Astrocyte (in vitro differentiated cells and primary cell): ENCODE measurements at places on chromosomes 5 and 9.

DNA sequence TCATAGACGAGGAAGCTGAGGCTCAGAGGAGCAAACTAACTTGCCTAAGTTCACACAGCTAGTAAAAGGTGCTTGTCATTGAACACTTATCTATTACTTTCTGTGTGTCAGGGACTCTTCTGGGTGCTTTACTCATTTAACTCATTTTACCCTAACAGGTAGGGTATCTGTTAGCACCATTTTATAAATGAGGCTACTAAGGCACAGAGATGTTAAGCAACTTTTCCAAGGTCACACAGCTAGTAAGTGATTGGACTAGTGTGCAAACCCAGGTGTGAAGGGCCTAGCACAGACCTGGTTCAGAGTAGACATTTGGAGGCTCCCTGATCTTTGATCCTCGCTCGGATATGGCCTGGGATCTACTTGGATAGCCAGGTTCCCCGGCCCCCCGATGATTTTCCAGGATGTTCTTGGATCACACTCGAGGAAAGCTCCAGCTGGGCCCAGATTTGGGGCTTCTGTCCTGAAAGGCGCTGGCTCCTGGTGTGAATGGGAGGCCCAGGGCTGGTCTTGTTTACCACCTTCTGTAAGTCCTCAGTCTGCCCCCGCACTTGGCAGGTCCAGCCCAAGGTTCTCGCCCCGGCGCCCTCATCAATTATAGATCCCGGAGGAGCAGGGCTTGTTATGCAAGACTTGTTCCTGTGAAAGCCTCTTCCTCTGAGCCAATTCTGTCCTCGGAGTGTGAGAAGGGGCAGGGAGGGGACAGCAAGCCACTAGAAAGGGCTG, 37.5 kb downstream of the GSN start:
- no peak for DNase-seq

DNA sequence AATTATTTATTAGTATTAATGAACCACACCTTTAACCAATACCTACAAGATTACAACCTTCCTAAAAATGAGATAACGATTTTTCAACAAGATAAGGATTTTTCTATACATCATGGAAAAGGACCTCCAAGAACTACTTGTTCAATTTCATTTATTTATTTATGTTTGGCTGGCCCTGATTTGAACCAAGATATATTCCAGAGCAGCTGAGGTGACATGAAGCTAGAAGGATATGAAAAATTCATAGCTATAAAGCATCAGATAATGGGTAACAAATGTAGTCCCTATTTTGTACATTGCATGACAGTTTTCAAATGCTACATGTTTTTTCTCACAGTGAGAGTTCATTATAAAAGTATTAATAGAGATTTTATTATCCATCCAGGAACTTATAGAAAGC, 798.5 kb upstream of the ARRDC3 start:
- DNase-seq = no peak

GRCh38 chr5:6498968-6499367, 50.3 kb downstream of the UBE2QL1 start:
- DNase-seq = no peak

DNA sequence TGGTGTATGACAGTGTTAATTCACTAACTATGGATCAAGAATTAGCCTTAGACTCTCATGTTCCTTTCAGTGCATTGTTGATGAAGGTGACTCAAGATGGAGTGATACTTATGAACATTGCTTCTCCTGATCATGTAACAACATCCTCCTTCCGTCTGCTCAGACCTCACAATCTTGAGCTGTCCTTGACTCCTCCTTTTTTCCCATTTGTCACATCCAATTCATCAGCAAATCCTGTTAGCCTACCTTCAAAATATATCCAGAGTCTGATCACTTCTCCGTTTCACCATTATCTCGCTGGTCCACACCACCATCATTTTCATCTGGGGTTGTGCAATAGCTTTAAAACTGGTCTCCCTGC, 9.2 kb upstream of the SEMA6A start:
- no peak for DNase-seq

DNA sequence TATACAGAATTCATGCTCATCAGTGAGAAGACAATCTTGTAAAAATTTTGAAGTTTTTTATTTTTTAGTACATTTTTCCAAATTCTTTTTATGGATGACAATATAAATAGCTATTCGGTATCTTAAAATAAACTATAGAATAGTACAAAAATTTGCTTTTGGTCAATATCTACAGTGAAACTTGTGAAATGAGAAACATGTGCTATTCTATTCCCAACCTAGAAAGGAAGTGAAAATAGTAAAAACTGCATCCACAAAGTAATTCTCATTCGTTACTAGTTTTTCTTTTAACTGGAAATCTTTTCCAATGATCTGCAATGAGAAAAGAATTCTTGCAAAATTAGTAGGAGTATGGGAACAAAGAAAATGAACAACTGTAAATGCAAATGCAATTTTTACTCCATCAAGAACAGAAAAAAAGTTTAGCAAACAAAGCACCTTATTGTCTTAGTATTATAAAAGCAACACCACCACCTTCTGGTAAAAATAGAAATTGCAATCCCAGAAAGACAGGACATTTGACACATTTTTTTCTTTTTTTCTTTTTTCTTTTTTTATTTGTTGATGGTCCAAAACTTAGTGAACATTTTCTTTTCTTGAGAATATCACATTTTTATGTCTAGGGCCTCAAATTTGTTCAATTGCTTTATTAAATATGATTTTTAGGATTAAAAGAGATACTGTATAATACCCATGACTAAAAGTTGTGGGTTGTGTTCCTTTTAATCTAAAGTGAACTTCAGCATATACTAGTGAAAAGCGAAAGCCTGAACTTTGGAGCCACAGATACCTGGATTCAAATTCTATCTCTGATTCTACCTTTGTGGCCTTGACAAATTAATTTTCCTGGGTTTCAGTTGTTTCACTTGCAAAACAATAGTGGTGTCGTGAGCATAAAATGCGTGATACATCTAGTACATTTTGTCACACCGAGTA, 72.3 kb downstream of the SLCO4C1 start:
- DNase-seq = peak; percentile 7

DNA sequence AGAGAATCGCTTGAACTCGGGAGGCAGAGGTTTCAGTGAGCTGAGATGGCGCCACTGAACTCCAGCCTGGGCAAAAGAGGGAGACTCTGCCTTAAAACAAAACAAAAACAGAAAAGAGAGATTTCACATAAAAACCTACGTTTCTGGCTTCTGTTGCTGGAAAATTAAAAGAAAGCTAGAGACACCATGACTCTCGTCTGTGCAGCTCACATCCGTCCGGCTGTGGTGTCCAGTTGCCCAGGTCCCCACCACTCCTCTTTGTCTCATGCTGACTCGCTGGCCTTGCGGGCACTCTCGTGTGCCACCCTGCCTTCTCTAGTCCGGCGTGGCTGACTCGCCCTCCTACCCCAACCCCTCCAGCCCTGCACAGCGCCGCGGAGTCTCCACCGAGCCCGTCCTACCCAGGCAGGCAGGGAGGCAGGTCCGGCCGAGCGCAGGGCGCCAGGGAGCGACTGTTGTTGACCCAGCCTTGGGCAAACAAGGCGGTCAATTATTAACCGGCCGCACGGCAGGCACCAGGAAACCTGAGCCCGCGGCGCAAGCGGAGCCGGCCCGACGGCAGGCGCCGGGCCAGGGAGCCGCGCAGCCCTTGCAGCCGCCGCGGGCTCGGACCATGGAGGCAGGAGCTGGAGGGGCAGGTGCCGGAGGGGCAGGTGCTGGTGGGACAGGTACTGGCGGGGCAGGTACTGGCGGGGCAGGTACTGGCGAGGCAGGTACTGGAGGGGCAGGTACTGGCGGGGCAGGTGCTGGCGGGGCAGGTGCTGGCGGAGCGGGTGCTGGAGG, at the start of gene PRRT1B:
Gene PRRT1B (plus strand): TSS at position 521 of the 783 bp plus-strand sequence. CDS start 93 bp downstream, at position 614.
- no peak for DNase-seq

DNA sequence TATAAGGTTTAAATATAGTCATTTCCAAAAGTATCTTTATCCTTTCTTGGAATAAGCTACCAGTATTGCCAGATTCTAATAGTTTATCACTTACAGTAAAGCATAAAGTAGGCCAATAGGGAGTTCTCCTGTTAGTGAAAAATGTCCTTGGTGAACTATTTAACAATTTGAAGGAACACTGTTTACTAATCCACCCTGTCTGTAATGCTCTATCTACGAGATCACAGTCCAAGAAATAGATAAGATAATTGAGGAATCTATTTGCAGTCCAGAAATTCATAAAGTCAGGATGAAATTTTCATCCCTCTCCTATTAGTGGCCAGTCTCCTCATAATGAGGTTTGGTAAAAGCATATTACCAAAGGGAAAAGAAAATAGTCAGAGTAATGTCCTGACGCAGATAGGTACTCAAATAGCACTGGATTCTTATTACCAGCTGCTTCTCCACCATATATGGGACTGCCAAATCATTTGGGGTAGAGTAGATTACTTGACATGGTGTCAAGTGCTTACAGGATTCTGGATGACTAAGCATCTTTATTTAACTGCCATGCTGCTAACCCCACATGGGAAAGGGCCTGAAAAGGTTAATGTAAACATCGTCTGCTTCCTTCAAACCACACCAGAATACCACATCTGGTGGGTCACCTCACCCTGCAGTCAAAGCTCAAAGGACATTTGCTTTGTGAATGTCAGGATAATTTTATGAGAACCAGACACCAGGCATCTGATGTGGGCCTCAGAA, 808.1 kb downstream of the EFNA5 start:
- DNase-seq = peak; percentile 92

DNA sequence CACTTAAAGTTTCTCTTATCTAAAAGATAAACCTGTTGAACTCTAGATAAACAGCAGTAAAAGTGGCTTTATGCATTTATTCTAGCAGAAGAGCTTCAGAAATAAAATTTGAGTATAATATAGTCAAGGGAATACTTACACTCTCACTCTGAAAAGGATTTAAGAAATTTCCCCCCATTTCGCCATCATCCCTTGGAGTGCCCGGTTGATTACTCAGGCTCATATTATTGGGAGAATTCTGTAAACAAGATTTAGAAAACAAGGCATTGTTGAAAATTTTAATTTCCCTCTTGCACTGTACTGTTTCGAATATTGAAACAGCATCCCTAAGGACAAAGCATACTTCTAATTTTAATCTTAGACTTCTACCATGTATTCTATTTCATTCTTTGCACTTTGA, 34.5 kb upstream of the ACOT12 start:
- no peak for DNase-seq

- DNase-seq = peak; percentile 57
Observed at GRCh38 chr5:169183576-169183975, 117.4 kb downstream of the SLIT3 start.

DNA sequence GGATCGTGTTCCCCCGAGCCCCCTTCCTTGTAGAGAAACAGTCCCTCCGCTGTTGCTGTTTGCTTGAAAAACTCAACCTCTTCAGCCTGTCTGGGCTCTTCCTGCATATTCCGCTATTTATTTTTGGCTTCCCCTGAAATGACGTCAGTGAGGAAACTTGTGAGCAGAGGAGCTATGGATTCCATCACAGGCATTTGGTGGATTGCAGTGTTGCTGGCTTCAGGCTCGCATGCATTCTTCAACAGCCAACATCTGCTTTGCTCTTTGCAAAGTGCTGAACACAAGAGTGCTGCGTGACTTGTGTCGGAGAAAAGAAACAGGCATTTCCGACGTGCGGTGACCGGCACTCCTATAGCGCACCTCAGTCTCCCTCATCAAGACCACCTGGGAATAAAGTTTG, 232.7 kb downstream of the RFK start:
- peak; percentile 82 for DNase-seq

GRCh38 chr5:180034564-180034963, 37.0 kb downstream of the RNF130 start:
- DNase-seq = peak; percentile 57

DNA sequence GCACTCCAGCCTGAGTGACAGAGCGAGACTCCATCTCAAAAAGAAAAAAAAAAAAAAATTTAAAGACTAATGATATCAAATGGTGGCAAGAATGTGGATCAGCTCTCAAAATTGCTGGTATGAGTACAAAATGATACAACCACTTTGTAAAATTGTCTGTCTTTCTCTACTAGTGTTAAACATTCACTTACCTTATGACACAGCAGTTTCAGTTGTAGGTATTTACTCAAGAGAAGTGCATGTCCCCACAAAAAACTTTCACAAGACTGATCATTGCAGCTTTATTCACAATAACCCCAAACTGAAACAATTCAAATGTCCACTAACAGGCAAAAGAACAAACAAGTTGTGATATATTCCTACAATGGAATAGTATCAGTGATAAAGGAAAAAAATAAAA, 14.7 kb upstream of the CETN3 start:
- no peak for DNase-seq

DNA sequence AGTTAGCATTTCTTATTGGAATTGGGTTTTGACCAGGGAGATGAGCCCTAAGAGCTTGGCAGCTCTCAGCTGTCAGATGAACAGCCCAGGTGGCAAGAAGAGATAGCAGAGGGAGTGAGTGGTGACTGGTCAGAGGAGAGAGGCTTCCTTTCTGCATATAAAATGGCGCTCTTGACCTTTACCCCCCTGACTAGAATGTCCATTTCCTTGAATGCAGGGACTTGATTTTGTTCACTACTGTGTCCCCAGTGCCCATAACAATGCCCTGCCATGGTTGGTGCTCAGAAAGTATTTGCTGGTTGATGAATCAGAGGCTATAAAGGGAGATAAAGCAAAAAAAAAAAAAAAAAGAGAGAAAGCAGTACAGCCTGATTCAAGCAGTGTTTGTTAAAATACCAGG, 7.2 kb downstream of the CHMP5 start:
- no peak for DNase-seq

- DNase-seq = no peak
Observed at GRCh38 chr9:33923998-33924701, 107.2 kb downstream of the UBE2R2 start.

DNA sequence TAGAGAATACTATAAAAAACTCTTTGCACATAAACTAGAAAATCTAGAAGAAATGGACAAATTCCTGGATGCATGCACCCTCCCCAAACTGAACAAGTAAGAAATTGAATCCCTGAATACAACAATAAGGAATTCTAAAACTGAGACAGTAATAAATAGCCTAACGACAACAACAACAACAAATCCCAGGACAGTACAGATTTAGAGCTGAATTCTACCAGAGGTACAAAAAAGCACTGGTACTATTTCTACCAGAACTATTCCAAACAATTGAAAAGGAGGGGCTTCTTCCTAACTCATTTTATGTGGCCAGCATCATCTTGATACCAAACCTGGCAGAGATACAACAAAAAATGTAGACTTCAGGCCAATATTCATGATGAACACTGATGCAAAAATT, 394.4 kb upstream of the RORB start:
- no peak for DNase-seq

DNA sequence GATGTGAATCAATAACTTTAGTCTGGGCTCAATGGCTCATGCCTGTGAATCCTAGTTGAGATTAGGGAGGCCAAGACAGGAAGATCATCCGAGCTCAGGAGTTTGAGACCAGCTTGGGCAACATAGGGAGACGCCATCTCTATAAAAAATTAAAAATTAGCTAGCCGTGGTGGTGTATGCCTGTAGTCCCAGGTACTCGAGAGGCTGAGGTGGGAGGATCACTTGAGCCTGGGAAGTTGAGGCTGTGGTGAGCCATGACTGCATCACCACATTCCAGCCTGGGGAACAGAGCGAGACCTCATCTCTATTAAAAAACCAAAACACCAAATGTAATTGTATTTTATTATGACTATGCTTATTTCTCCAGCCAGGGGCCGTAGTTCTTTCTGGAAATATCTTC, 69.6 kb upstream of the NR5A1 start:
- no peak for DNase-seq
